ENCODE measurements at places on chromosomes 5 and 9.

GRCh38 chr5:54366707-54367106 is 56.3 kb upstream of the ARL15 start:
- DNase-seq, result no peak

- no peak for DNase-seq
Observed at GRCh38 chr9:100447041-100447440, 20.1 kb downstream of the MSANTD3 start.

- no peak for DNase-seq
Observed at GRCh38 chr9:115234094-115234493, 116.1 kb upstream of the TNC start.

GRCh38 chr5:74064225-74064624 is 438.2 kb downstream of the ARHGEF28 start:
- DNase-seq, result no peak

DNA sequence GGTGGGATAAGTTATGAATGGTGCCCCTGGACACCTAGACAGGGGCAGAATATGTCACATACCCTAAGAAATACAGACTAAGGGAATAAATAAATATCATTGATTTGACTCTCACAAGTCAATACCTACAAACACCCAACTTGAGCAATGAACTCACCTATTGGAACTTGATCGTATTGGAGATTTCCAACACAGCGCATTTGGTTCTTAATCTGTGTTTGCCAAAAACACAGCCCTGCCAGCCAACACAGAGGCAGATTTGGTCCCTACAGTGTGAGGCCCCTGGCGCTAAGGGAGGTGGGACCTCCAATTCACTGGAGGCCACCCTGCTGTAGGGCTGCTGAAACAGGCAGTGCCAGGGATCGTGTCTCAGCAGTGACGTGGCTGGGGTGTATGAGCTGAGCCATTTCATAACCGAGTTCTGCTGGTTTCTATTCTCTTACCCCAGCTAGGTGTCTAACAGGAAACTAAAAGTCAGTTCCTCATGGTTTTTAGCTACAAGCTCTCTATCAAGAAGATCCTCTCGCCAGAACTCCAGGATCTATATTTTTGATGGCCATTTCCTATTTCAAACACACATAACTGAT is 84.5 kb downstream of the SLC1A1 start:
- no peak for DNase-seq
